ENCODE measurements at places on chromosomes 16 and 17. TPM values are rescaled to one million over a fixed set of nuclear protein-coding genes. Genes with fewer than 3 reads are reported as not detected.
A peak's percentile ranks its signal among the peaks of the same experiment; 100 is the strongest.

- no peak for DNase-seq
- no peaks in the 10 kb centered on the region for H3K4me1 ChIP-seq
- H3K27me3 ChIP-seq: peaks cover 46% of the 10 kb centered on the region
- H3K36me3 ChIP-seq: no peaks in the 10 kb centered on the region
- H3K4me3 ChIP-seq: no peak overlapping the region
Measured at GRCh38 chr16:6021276-6021943, 923.8 kb upstream of the EEF2KMT start.

DNA sequence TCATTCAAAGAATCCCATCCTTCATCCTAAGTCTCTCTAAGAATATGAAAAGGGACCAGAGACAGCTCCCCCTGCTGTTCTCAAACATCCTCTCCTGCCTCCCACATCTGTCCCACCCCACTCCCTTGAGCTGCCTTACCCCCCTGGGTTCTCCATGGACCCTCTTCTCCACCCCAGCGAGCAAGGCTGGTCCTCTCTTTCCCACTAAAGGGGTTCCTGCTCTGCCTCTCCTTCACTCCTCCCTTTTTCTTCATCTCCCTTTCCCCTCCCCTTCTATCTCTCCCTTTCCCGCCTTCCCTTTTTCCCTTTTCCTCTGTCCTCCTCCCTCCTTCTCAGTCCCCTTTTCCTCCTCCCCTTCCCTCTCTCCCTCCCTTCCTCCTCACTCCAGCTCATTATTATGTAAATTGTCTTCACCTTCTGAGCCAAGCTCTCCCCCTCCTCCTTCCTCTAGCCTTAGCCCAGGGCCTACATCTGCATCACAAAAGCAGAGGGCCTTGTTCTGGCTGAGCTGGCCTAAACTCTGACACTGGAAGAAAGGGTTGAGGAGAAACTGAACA, 90.0 kb downstream of the GNAO1 start:
- no peak overlapping the region for H3K4me3 ChIP-seq
- H3K27ac ChIP-seq: no peak overlapping the region
- H3K4me1 ChIP-seq: no peaks in the 10 kb centered on the region
- no peaks in the 10 kb centered on the region for H3K27me3 ChIP-seq
- DNase-seq: no peak
- H3K36me3 ChIP-seq: no peaks in the 10 kb centered on the region

DNA sequence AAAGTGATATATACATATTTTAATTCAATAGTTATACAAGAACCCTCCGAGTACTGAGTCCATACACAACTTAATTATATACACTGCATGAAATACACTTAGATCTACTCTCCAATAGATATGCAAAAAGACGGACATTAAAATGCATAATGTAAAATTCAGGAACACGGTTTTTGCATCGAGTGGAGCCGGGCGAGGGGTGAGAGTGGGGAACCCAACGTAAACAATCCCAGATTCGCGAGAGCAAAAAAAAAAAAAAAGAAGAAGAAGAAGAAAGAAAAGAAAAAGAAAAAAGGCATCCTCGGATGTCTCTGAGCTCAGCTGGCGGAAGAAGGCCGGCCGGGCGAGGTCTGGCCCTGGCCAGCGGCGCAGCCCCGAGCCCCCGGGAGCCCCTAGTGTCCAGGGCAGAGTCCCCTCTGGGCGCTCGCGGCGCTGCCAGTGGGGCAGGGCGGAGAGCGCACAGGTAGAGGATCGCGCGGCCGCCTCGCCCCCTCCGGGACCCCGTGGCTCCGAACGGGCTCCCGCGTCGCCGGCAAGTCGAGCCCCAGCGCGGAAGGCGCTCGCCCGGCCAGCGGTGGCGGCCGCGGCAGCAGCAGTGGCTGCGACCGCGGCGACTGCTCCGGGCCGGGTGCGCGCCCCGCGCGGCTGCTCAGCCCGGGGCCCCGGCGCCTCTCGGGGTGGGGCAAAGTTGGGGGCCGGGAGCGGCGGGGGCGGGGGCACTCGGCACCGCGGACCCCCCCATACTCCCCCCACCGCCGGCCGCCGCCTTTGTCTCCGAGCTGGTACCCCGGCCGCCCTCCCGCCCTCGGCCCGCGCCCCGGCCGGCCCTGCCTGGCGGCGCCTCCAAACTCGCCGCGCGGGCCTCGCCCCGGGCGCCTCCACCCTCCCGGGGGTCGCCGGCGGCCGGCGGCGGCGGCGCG, 9.6 kb upstream of the ZFHX3 start:
- peak overlapping the region; percentile 88 for H3K4me3 ChIP-seq
- H3K27me3 ChIP-seq: peaks cover 19% of the 10 kb centered on the region
- peak overlapping the region; percentile 90 for H3K27ac ChIP-seq
- no peak for DNase-seq
- peaks cover 36% of the 10 kb centered on the region for H3K4me1 ChIP-seq

DNA sequence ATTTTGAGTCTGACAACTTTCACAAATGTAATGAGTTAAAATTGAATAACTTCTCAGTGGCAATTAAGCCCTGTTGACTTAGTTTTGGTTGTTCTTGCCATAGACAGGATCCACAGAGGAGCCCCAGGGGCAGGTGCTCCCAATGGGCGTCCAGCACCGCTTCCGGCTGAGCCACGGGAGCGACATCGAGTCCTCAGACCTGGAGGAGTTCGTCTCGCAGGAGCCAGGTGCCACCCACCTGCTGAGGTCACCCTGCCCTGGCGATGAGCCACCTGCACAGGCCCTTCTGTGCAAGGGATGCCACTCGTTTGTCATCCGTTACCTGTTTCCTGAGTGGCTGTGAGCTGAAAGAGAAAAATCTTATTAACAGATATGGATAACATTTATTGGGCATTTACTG, 10.7 kb downstream of the CCDC40 start:
- H3K27ac ChIP-seq: no peak overlapping the region
- no peak overlapping the region for H3K4me3 ChIP-seq
- H3K27me3 ChIP-seq: no peaks in the 10 kb centered on the region
- peaks cover 31% of the 10 kb centered on the region for H3K36me3 ChIP-seq
- DNase-seq: no peak

- no peaks in the 10 kb centered on the region for H3K36me3 ChIP-seq
- H3K4me3 ChIP-seq: no peak overlapping the region
- no peak overlapping the region for H3K27ac ChIP-seq
- H3K4me1 ChIP-seq: no peaks in the 10 kb centered on the region
- DNase-seq: no peak
Measured at GRCh38 chr17:51687887-51688286, 427.5 kb downstream of the UTP18 start.

- H3K27me3 ChIP-seq: no peaks in the 10 kb centered on the region
- no peak for DNase-seq
- H3K4me1 ChIP-seq: peaks cover 38% of the 10 kb centered on the region
- peak overlapping the region; percentile 67 for H3K4me3 ChIP-seq
- H3K27ac ChIP-seq: peak overlapping the region; percentile 94
- no peaks in the 10 kb centered on the region for H3K36me3 ChIP-seq
Measured at GRCh38 chr17:44121997-44122815, 1.2 kb downstream of the HDAC5 start.

GRCh38 chr16:89598199-89598598, 15.2 kb upstream of the DPEP1 start:
- no peak overlapping the region for H3K27ac ChIP-seq
- no peak overlapping the region for H3K4me3 ChIP-seq
- peaks cover 8% of the 10 kb centered on the region for H3K4me1 ChIP-seq
- H3K27me3 ChIP-seq: no peaks in the 10 kb centered on the region
- no peak for DNase-seq
- H3K36me3 ChIP-seq: no peaks in the 10 kb centered on the region

DNA sequence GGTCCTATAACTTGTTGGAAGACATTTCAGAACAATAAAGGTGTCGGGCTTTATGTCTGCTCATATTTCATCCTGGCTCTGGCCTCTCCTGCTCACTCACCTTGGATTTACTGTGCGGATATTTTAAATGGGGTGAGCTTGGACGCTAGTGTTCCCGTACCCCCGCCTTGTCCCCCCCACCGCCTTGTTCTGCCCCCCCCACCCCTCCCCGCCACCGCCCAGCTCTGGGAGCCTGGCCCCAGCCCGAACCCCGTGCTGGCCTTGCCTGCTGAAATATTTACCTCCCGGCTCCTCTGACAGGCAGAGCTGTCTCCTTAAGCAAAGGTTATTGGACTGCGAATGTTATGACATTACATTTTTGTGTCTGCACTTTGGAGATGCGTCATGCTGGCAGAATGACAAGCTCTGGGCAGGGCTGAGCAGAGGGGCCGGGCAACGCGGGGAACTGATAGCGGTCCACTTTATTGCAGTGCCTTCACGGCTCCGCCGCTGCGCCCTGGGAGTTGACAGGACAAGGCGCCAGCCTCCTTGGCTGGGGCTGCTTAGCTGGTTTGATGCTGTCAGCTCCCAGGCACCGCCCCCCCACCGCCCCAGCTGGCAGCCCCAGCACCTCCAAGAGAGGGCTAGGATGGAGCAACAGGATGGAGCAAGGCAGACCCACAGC, 222.5 kb upstream of the GSE1 start:
- H3K27me3 ChIP-seq: no peaks in the 10 kb centered on the region
- H3K4me3 ChIP-seq: no peak overlapping the region
- H3K27ac ChIP-seq: no peak overlapping the region
- DNase-seq: peak; percentile 55
- no peaks in the 10 kb centered on the region for H3K36me3 ChIP-seq

Gene HOXB3
- 3.9 TPM for total RNA-seq

Gene SLC38A10
- total RNA-seq: 29.5 TPM

Gene TP53TG3
- not detected for total RNA-seq

Gene TMEM106A
- total RNA-seq: 3.1 TPM

Gene CCDC40
- total RNA-seq: 8.9 TPM

Measured in heart right ventricle (tissue), 16 donors.